ENCODE measurements at places on chromosomes 1 and 21.

- no peak for DNase-seq
Measured at GRCh38 chr1:184379111-184379752, 7.6 kb upstream of the C1orf21 start.

DNA sequence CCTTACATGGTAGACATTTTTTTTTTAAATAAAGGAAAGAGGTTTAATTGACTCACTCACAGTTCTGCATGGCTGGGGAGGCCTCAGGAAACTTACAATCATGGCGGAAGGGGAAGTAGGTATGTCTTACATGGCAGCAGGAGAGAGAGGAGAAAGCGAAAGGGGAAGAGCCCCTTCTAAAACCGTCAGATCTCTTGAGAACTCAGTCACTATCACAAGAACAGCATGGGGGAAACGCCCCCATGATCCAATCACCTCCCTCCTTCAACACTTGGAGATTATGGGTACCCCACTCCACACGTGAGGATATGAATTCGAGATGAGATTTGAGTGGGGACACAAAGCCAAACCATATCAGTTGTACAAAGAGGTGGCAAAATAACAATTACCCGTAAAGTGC lies 301.7 kb downstream of the GRIK1 start:
- no peak for DNase-seq

GRCh38 chr1:29836651-29837646 lies 600.6 kb downstream of the PTPRU start:
- no peak for DNase-seq

DNA sequence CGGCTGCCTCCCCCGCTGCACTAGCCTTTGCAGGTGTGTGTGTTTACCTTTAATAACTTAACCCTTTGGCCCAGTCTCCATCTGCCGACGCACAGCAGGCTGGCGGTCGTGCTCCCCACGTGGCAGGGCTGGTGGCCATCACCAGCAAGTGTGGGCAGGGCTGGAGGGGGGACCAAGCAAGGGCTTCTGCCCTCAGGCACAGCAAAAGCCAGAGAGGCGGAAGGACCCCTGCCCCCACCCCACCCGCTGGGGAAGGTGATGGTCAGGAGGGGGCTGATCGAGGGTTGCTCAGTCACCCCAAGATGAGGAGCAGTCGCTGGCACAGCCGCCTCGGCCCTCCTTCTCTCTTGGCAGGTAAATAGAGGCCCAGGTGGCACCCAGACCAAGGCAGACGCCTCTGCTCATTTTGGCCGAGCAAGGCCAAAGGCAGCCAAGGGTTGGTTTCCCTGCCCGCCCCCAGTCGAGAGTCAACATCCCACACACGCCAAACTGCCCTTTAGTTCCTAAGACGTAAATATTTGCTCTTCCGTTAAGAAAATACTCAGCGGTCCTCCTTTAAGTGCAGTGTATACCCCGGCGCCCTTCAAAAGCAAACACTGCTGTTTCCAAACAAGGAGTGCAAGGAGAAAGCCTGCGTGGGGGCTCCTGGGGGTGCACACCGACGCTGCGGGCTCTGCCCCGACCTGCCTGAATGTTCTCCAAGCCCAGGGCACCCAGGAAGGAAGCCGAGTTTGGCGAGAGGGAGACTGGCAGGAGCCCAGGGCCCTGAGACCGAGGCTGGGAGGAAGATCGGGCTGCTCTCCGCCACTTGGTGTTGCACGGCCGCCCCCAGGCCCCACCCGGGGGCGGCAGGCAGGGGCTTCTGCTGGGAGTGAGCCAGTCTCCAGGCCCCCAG lies 82.7 kb downstream of the SIK1 start:
- no peak for DNase-seq

DNA sequence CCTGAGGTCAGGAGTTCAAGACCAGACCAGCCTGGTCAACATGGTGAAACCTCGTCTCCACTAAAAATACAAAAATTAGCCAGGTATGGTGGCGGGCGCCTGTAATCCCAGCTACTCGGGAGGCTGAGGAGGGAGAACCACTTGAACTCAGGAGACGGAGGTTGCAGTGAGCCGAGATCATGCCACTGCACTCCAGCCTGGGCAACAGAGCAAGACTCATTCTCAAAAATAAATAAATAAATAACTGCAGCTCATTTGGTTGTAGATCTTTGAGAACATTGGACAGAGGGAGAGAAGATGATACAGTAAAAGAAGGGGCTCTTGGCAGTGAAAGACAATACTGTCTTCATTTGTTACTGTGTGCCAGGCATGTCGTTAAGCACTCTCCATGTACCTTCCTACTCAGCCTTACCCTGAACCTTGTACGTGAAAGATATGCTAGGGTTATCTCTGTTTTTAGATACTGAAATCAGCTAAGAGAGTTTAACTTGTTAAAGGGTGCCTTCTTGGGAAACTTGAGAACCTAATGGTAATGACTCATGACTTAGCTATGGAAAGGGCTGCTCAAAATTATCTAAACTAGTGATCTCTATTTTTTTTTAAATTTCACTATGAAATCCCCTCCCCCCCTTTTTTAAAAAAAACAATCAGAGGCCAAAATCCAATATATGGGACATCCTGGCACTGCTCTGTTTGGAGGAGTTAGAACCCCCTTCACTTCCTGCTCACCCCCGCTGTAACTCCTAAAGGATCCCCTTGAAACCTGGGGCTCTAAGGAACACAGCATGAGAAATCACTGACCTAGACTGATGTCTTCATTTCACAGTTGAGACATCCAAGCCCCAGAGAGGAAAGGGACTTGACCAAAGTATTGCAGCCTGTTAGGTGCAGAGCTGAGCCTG lies 6.8 kb upstream of the KPNA6 start:
- no peak for DNase-seq

- no peak for DNase-seq
Measured at GRCh38 chr1:203324105-203325025, 19.0 kb downstream of the BTG2 start.

DNA sequence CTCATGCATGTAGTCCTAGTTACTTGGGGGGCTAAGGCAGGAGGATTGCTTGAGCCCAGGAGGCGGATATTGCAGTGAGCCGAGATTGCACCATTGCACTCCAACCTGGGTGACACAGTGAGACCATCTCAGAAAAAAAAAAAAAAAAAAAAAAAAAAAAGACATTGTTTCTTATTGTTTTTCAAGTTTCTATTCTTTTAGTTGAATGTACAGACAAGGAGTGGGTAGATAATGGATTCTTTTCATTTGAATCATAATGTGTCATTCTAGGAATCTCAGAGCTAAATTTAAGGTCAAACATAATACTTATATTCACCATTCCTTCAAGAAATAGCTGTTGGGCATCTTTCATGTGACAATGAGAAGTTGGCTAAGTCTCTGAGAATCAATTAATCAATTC lies 157.0 kb upstream of the C21orf91 start:
- DNase-seq, result no peak

GRCh38 chr1:226957714-226958113 lies 17.6 kb downstream of the COQ8A start:
- no peak for DNase-seq
